ENCODE measurements at places on chromosomes 12 and 14. TPM values are rescaled to one million over a fixed set of nuclear protein-coding genes. Genes with fewer than 3 reads are reported as not detected.

KRT79 gene
- polyA plus RNA-seq: not detected

C12orf54 gene
- polyA plus RNA-seq: not detected

RNF212B gene
- polyA plus RNA-seq: 2.8 TPM

OR6C2 gene
- polyA plus RNA-seq: not detected

HNF1A gene
- 32.4 TPM for polyA plus RNA-seq

IGF1 gene
- 0.71 TPM for polyA plus RNA-seq

HOXC13 gene
- not detected for polyA plus RNA-seq
